ENCODE measurements at places on chromosomes 7 and 10.
A peak's percentile ranks its signal among the peaks of the same experiment; 100 is the strongest.

DNA sequence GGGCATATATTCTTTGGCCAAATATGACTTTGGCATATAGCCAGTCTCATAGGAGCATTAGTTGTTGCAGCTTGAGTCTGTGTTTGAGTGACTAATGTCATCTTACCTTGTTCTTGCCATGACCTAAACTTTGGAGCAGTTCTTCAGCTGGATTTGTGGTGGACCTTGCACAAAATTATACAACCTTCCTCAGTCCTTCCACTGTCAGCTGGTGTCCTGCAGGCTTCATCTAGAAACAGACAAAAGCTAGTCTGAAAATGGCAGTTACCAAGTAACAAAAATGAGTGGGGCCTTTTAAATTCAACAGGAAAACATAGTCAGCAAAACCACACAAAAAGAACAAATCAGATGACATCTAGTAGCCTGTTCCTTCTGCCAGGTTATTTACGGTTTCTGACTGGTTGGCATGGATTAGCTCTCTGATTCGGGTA, 59.5 kb upstream of the HECTD2 start:
- DNase-seq, result no peak

- no peak for DNase-seq
These were observed 21.6 kb upstream of the UPP1 start for GRCh38 chr7:48067475-48067874.

DNA sequence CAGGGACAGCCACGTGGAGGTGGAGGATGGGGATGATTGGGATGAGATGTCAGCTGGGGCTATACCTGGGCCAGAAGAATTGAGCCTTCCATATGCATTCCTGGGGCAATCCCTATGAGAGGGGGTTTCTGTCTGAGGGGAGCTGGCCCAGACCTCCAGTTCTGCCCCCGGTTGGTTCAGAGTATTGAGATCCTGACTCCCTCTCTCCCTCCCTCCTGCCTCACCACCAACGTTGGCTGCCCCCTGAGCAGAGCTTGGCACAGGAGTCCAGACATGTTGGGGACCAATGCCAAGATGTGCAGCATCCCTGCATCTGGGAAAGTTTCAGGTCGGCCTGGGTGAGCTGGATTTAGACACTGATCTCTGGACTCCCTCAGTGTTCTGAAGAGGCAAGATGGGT, 575.2 kb upstream of the MKI67 start:
- no peak for DNase-seq

- DNase-seq, result peak; percentile 85
These were observed at the start of gene FUOM for GRCh38 chr10:133357285-133358161. Gene FUOM, minus strand, starts transcription at chr10:133358019. Its CDS starts 12 bp downstream, at chr10:133358007.

GRCh38 chr7:2522780-2523433, 3.3 kb downstream of the LFNG start:
- DNase-seq, result no peak

DNA sequence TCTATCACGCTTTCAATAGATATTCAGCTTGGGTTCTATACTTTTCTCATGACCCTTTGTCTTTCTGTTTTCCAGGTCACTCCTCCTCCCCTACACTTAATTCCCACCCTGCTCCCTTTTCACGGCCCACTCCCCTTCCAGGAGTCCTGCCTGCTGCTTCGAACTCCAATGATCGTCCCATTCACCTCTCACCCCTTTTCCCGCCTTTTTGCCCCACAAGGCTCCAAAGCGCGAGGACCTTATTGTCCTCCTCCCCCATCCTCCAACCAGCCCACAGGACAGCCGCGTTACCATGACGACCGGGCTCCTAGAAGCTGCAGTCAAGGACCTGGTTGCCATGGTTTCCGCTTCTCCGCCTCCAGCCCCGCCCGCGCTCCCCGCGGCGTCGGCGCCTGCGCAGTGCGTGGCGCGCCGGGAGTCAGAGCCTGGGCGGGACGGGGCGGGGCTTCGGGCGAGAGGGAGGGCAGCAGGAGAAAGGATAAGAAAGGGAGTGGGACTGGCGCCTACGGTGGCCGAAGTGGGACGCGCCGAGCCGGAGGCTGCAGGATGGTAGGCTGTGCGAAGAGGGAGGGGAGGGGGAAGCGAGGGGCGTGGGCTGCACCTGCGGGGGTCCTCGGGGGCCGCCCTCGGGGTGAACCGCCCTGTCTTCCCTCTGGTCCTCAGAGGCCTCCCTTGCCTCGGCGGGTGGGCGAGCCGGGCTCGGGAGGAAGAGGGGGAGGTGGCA, at the start of gene AP1S1:
Gene AP1S1, plus strand, starts transcription at position 508 of the 724 bp plus-strand sequence. Its CDS starts 39 bp downstream, at position 547.
- peak; percentile 91 for DNase-seq

GRCh38 chr7:79282070-79282694, 171.3 kb downstream of the MAGI2 start:
- no peak for DNase-seq

DNA sequence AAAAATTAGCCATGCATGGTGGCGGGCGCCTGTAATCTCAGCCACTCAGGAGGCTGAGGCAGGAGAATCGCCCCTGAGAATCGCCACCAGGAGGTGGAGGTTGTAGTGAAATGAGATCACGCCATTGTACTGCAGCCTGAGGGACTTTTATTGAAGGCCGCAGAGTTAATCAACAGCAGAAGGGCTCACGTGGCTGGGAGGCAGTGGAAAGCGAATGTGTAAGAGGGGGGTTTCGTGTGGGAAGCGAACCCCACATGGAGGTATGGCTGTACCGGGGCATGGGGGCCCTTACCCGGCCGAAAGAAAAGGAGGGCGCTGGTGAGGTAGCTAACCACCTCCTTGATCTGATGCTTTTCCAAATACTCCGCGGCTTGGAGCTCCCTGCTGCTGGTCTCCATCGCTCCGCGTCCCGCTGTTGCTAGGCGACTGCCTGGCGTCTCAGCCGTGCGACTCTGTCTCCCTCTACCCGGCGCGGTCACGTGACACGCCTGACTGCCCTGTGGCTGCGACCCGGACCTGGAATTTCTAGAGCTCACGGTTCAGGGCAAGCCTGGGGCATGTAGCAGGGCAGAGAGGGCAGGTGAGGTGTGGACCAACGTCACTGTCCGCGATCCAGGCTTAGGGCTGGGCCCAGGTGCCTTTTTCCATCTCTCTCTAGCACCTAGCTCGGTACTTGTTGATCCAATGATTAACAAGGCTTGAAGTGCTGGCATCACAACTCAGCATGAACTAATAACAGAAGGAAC, at the start of gene EFCAB10:
Gene EFCAB10, minus strand, starts transcription at position 428 of the 746 bp plus-strand sequence. Its CDS starts 30 bp downstream, at position 398.
- peak; percentile 61 for DNase-seq

DNA sequence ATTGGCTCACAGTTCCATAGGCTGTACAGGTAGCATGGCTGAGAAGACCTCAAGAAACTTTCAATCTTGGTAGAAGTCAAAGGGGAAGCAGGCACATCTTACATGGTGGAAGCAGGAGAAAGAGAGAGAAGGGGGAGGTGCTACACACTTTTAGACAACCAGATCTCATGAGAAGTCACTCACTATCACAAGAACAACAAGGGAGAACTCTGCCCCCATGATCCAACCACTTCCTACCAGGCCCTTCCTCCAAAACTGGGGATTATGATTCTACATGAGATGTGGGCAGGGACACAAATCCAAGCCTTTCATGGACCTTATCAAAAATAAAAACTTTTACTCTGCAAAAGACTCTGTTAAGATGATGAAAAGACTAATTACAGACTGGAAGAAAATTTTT, 183.2 kb upstream of the TRIM24 start:
- no peak for DNase-seq

DNA sequence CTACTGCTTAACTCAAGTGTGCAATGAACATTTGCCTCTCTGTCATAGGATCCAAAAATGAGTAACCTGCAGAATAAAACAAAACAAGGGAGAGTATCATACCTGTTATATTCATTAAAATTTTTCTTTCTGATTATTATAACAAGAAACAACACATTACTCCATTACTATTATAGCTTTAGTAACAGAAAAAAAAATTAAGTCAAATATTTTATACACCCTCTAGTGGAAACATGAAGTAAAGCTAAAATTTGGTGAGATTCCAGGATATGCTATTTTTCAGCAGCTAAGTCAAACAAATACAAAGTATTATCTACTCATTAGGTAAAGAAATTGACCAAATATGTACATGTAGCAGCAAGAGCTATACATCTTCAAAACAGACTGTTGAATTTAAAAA, 56.3 kb downstream of the PDZD8 start:
- no peak for DNase-seq

GRCh38 chr10:101779544-101780186, 3.6 kb downstream of the NPM3 start:
- peak; percentile 81 for DNase-seq

- DNase-seq, result no peak
These were observed 68.3 kb downstream of the PRKAG2 start for GRCh38 chr7:151808400-151809145.

GRCh38 chr7:45119550-45119949, 8.1 kb upstream of the TBRG4 start:
- DNase-seq, result no peak

DNA sequence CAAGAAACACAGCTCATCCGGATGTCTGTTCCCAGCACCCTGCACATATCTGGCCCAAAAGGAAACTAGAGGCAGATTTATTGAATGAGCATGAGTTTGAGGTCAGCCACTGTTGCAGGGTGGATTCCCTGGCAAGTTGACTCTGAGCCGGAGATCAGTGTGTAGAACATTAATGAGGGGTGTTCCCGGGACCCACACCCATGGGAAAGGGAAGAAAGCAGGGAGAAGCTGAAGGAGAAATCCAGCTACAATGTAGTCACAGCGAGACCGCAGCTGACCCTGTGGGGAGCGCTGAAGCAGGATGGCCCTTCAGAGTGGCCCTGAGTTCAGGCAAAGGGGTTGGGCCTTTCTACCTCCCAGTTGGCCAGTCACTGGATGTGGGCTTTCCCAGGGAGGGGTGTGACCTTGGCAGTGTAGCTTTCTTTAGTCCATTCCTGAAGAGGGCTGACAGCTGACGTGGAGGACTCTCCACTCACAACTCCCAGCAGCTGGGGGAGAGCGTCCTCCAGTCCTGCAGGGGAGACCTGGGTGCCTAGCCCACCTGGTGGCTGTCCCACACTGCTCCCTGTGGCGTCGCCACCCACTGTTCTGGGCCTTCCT, 324.2 kb upstream of the ZMIZ1 start:
- DNase-seq, result no peak

DNA sequence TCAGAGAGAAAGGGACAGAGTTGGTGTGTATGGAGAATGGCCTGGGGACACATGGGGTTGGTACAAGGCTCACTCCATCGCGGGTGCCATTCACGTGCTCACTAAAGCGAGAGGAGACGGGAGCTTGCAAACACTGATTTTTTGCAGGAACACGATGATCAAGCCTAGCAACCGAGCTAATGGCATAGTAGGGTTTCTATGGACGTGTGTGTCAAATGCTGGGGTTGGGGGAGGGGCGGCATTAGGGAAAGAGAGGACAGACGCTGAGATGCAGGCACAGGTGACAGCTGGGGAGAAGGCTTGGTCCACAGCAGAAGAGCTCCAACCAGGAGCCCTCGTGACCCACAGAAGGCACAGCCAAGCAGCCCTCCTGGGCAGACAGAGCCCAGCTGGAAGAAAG, 33.9 kb downstream of the RCC1L start:
- DNase-seq, result no peak

GRCh38 chr7:75906991-75907667, 7.8 kb upstream of the POR start:
- no peak for DNase-seq

GRCh38 chr10:8048281-8049008, 6.0 kb upstream of the GATA3 start:
- DNase-seq, result peak; percentile 84

DNA sequence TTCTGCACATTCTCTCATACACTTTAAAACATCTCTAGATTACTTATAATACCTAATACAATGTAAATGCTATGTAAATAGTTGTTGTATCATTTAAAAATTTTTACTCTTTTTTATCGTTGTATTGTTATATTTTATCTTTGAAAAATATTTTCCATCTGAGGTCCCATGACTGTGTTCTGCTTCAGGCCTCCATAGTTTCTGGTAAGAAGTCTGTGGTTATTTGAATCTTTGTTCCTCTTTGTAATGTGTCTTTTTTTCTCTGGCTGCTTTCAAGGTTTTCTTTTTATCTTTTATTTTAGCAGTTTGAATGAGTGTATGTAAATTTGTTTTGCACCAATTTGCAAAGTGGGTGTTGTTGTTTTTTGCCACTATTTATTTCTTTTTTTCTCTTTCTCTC, 263.1 kb downstream of the RPS24 start:
- no peak for DNase-seq

DNA sequence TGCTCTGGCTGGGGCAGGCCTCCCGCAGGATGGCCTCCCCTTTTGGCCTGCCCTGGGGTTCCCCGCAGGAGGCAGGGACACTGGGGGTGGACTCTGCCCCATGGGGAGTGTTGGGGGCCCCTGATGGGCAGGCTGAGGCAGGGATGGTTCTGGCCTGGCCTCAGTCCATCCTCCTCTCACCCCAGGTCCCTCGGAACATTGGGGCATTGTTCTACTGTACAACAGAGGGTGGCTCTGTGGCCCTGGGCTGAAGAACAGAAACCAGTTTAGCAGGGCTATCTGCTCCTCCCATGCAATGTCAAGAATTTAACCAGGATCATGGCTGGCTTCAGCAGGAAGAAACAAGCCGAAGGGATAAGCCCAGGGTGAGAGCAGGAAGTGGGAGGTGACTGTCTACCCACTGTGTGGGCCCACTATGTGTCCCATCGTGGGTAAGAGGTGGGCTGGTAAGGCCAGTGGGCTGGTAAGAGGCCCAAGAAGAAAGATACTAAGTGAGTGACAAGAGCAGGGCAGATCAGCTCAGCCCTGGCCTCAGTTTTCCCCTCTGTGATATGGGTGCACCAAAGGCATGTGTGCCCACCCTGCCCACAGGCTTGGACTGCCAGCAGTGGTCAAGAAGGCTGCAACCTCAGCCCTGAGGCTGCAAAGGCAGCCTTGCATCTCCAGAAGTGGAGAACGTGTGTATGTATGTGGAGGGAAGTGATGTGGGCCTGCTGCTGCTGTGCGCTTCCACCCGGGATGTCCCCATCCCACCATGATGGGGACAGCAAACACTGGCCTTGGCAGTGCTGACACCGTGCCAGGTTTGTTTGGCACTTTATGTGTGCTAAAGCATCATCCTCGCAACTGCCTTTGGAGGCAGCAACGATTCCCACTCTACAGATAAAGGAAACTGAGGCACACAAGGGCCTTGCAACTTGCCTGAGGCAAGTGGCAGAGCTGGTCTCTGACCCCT, 138.9 kb downstream of the SH3PXD2A start:
- no peak for DNase-seq

DNA sequence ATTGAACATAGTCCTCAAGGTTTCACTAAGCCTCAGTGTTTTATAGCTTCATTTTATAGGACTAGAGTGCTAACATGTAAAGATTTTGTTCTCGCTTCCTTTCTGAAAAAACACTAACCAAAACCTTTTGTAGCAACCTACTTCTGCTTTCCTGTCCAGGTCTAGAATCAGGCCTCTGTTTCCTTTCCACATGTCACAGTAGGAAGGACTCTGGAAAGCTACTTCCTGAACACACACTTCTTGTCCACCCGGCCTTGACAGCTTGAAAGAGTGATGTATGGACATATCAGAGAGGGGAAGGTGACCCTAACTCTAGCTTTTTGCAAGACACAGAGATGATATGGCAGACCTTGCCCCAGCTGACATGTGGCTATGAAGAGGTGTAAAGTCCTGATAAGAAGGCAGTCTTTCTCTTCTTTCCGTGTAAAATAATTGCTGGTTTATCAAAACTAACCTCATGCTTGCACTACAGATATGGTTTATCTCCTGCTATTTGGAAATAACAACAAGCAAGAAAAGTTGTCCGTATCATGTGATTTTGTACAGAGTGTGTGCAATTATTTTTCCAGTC, 175.4 kb downstream of the SKAP2 start:
- no peak for DNase-seq
